Activated T-helper 17 cell treated with anti-CD3 and anti-CD28 coated beads, Interleukin-2, amount 50 U/mL, for 72 hours (primary cell): ENCODE measurements at places on chromosomes 7 and 10.

DNA sequence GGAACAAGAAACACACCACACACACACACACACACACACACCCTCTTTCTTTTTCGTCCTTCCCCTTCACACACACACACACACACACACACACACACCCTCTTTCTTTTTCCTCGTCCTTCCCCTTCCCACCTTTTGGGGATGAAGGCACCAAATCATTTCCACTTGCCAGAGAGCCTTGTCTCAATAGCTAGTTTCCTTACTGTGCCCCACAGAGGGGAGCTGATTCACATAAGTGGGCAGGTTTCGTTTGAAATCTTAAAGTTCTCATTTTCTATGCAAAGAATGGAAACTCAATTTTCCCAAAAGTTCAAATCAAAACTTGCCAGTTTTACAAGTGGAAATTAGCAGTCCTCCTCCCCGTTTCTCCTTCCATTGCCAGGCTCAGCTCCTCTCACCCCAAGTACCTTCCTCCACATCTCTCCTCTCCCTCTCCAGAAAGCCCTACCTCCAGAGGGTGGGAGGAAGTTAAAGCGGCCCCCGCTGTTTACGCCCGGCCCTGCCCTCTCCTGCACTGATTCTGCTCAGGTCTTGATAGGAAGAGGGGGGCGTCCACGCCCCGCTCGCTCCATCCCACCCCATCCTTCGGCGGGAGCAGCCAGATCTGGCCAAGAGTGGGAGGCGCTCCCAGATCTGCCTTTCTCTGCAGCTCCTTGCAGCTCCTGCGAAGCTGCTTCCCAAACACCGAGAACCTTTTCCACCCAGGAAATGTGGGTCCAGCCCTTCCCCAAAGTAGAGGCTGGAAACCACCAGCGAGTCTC, 1.3 kb downstream of the CTTNBP2 start:
- ATAC-seq = no peak

DNA sequence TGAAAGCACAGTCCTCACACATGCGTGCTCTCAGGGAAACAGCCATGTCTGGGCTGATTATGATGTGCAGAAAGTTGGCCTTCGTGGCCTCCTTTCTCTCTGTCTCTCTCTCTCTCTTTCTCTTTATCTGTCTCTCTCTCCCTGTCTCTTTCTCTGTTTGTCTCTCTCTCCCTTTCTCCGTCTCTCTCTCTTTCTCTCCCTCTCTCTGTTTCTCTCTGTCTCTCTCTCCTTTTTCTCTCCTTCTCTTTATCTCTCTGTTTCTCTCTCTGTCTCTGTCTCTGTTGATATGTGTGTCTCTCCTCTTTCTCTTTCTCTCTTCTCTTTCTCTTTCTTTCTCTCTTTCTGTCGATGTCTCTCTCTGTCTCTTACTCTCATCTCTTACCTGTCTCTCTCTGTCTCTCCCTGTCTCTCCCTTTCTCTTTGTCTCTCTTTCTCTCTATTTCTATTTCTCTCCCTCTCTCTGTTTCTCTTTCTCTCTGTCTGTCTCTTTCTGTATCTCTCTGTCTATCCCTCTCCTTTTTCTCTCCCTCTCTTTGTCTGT, 105.4 kb upstream of the MPP7 start:
- no peak for ATAC-seq

DNA sequence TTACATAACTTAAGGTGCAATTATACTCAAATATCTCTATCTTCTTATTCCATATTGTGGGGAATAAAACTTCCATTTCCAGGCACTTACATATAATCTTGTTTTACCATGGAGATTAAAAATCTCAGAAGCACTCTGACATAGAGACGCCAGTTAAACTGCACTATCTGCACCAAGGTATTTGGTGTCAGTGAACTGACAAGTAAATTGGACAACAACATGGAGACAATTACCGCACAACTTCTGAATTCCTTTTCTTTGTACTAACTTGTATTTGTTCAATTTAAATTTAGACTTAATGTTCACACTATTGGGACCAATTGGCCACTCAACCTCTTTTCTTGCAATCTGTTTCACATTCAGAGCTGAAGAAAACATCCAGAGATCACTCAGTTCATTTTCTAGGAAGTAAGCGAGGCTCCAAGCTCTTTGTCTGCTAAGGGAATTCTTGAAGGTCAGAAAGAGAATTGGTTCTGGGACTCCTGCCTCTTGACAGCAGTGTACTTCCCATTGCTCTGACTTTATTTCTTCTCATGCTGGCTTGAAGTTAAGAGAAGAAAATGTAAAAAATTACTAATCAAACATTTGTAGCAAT, 184.7 kb downstream of the CHCHD3 start:
- no peak for ATAC-seq

- no peak for ATAC-seq
Measured at GRCh38 chr7:23898619-23899018, 188.6 kb downstream of the STK31 start.

- no peak for ATAC-seq
Measured at GRCh38 chr10:110701617-110701971, 57.5 kb downstream of the RBM20 start.

GRCh38 chr7:11749629-11750028, 82.4 kb downstream of the THSD7A start:
- ATAC-seq = no peak

GRCh38 chr7:151804756-151805155, 72.2 kb downstream of the PRKAG2 start:
- ATAC-seq = no peak

DNA sequence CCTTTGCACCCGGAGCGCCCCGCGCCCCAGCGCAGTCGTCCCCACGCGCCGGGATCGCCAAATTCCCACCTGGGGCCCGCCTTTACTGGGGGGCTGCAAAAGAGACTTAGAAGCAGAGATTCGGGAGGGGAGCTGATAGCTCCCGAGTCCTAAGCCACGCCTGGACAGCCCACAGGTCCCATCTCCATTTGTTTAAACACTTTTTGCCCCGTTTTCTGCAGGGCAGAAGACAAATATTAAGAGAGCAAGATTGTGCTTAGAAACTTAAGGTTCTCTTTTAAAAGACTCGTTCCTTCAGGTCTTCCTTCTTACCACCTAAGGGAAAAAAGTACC, 299.1 kb upstream of the NFE2L3 start:
- no peak for ATAC-seq

- ATAC-seq = no peak
Measured at GRCh38 chr7:126804604-126805003, 448.1 kb downstream of the GRM8 start.

DNA sequence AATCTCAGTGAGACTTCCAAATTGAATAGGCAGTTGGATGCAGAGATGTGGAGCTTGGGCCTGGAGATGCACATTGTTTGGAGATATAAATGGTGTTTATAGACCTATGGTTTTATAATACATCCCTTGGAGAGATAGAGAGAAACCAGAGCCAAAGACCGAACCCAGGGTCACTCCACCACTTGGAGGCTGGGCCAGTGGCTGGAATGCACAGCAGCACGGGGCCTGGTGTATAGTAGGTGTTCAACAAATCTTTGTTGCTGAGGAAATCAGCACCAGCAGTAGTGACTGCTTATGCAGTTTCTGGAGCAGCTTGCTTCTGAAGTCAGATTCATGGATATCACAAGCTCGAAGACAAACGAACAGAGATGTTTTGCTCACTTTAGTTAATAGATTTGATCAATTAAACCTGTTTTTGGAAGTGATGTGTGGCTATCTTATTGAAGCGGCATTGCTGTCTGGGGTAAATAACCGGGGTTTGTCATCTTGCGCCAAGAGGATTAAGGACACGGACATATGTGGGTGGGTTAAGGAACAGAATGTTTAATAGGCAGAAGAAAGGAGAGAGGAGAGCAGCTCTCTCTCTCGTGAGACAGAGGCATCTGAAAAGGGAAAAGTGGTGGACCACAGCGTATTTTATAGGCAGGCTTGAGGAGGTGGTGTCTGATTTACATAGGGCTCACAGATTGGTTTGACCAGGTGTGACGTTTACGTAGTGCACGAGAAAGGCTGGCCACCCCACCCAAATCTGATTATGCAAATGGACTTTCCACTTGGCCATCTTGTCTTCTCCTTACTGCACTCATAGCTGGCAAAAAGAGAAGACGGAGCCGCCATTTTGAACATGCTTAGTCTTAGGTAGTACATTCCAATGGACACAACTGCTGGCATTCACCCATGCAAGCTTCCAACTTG, 11.1 kb downstream of the RBP4 start:
- no peak for ATAC-seq

- ATAC-seq = no peak
Measured at GRCh38 chr7:5692845-5693278, 88.6 kb downstream of the RNF216 start.

DNA sequence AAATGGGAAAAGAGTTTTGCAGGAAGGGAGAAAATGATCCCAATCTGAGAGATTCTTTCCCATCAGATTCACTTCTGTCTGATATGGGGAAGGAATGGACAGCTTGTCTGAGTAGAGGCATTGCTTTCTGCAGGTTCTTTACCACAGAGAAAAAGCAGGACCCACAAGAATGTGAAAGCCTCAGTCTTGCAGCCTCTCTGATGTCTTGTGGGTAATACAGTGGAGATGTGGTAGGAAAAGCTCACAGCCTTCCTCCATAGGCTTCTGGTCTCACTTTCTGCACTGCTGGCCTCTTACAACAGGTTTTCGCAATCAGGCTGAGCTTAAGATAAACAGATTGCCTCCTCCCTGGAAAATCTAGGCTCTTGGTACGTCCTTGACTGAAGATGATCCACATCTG, 551 bp downstream of the IFIT1 start:
- peak; percentile 49 for ATAC-seq

GRCh38 chr7:69765879-69766278, 167.6 kb downstream of the AUTS2 start:
- no peak for ATAC-seq

DNA sequence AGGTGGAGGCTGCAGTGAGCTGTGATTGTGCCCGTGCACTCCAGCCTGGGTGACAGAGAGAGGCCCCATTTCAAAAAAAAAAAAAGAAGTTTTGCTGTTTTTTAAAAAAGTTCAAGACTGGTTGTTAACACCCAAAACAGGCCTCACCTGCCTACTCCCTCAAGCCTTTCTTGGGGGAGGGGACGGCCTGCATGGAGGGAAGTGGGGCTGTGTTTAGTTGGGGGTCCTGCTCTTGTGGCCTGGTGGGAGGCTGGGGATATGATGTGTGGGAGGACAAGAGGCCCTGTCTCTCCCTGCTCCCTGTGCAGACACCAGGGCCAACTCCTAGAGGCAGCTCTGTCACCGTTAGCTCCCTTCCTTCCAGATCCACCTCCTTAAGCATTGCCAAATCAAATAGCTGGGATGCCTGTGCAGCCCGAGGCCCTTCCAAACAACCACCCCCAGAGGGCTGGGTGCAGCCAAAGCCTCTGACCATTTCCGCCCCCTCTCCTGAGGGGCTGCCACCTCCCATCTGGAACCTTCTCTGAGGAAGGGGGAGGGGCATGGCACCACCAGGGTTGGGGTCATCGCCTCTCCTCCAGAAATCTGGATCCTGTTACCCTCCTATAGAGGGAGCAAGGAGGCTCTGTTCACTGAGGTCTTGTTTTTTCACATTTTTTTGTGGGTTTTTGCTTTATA, 32.9 kb upstream of the ANKRD2 start:
- ATAC-seq = no peak

DNA sequence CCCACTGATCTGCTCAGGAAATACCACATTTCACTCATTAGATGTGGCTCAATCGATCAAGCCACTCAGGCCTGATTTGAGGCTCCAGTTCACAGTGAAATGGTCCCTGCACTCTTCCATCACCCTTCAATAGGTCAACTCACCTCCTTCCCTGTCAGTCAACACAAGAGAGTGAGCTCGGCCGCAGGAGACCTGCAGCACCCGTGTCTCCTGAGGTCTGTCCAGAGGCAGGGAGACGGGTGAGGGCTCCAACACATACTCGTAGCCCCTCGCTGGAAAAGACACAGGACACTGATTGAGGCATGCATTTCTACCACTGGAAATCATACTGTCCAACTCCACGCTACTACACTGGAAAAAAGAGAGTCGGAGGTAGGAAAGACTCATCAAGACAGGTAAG, 7.1 kb downstream of the RCC1L start:
- ATAC-seq = no peak

DNA sequence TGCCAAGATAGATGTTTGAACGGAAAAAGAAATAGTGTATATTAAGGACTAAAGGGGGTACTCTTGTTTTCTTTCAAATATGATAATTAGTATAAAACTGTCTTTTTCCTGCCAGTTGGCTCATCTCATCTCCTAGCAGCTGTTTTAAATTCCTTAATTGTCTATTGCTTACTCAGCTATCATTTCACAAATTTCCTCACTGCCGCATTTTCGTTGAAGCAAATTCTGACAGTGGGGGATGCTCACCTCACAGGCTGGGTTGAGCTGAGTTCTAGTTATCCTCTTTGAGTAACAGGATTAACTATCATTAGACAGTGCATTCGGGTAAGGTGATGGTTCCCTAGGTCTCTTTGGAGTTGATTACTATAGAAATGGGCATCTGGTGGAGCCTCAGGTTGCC, 592.0 kb downstream of the AUTS2 start:
- no peak for ATAC-seq

- no peak for ATAC-seq
Measured at GRCh38 chr10:113057948-113058522, 108.0 kb downstream of the TCF7L2 start.

DNA sequence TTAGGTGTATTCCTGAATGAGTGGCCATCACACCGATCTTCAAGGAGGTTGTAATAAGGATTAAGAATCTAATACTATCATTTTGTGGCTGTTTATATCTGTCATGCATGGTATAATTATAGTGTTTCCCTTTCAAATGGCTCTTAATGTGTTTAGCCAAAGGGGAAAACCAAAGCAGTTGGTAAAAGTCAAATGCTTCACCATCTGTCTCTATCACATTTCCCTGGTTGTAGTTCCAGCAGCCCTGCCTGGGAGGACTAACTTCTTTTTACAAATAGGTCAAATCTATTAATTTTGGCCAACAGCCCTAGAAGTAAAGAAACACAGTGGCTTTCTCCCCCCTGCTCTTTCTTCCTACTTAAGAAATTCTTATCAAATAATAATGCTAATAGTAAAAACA, 56.7 kb downstream of the ZNF365 start:
- ATAC-seq = no peak

- no peak for ATAC-seq
Measured at GRCh38 chr7:67644151-67644550, 647.5 kb downstream of the TYW1 start.
